Suppressor macrophage treated with lipopolysaccharide for 4 hours (primary cell): ENCODE measurements at places on chromosomes 12 and 14.

GRCh38 chr14:61264651-61265050, 16.5 kb downstream of the TMEM30B start:
- DNase-seq, result no peak

GRCh38 chr14:103773521-103773920, 57.9 kb downstream of the ZFYVE21 start:
- no peak for DNase-seq

- DNase-seq, result no peak
These were observed 923.4 kb downstream of the NRXN3 start for GRCh38 chr14:79093531-79093930.

DNA sequence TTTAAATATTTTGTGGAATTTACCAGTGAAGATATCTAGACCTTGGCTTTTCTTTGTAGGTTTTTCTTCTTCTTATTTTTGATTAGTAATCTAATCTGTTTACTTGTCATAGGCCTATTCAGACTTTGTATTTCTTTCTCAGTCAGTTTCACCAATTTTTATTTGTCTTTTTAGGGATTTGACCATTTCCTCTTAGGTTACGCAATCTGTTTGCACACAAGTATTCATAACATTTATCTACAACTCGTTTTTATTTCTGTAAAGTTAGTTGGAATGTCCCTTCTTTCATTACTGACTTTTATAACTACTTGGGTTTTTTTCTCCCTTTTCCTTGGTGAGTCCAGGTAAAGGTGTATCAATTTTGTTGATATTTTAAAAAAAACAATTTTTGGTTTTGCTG, 545.7 kb downstream of the AACS start:
- no peak for DNase-seq

DNA sequence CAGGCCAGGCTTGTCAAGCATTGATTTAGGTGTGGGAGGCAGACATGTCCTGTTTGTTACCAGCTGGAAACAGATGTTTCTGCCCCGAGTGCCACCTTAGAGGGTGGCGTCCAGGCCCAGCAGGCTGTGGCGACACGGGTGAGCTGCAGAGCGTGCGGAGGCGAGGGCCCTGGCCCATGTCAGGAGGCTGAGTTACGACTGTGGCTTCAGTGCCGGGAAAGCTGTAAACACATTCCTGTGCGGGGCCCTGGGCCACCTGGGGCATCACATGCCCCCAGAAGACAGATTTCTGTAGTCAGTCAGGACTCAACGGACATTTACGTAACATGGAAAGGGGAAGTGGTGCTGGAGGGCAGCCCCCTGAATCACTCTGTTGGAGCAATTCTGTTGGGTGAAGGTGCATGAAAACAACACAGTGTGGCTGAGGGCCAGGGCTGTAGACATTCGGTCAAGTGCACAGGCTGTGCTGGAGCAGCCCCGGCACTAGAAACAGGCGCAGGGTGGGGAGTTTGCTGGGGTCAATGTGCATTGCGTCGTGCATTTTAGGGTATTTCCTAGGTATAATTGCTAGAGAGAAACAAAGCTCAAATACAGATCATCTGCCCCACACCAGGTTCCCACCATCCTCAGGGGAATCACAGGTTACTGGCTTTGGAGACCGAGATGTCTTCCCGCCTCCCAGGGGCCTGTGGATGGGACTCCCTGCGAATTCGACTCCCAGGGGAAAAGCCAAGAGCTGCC, 291.8 kb downstream of the TMEM121 start:
- no peak for DNase-seq

DNA sequence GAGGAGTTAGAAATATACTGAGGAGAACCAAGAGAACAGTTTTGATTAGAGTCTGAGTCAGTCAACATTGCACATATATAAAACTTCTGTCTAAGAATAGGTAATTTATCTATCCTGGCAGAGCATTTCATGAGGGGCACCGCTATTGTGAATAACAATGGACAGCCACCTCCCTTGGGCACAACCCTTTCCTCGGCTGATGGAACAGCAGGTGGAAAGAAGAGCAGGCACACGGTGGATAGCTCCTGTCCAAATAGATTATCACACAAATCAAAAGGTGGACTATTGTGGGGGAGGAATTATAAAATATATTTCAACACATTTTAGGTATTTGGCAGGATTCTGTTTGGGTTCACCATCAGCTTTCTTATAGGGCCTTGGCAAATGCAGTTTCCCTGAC, 84.0 kb upstream of the PTPRB start:
- no peak for DNase-seq

DNA sequence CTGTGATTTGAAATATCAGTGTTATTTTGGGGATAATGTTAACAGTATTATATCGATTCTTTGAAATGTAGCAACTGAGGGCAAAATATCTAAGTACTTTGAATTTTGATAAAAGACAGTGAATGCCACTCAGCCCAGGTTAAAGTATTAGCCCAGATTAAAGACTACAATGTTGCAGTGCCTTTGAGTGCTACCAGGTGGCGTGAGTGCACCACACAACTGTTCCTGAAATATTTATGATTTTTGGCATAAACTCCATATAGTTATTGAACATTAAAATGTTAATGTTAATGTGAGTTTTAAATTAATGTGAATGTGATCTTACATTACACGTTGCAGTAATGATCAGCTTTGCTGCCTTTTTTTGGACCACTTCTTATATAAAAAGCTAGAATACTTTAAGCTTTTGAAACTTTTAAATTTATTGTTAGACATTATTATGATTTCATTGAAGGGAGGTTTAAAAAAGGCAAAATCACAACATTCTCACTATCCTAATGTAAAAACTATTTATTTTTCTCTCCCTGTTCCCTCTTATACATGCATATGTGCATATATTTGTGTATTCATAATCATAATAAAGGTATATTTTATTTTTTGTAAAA, 22.5 kb downstream of the MRPS35 start:
- DNase-seq, result peak; percentile 31

DNA sequence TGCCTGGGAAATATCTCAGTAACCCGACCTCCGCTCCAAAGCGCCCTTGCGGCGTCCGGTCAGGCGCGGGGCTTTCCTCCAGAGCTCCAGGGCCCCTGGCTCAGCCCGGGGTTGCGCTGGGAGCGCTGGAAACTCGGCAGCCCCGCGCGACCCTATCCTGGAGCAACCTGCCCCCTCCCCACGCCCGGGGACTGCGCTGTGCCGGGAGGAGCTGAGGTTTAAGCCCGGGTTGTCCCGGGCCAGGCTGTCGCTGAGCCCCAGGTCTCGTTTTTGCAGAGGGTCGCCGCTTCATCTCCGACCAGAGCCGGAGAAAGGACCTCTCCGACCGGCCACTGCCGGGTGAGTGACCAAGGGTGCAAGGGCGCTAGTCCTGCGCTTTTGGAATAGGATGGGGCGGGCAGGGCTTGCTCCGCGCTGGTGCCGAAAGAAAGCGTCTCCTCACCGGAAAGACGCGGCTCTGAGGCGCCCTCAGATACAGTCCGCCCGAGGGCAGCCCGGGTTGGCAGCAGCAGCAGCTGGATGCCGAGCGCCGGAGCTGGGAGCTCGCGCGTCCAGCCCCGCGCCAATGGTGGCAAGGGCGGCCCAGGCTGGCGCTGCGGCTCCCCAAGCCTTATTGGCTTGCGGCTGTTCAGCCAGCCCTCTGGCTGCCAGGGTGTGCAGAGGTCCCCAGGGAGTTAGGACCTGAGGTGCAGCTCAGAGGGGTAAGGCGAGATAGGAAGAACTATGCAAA, 1.5 kb downstream of the SPX start:
- peak; percentile 3 for DNase-seq

GRCh38 chr12:44372259-44372658, 503.9 kb downstream of the NELL2 start:
- no peak for DNase-seq
